CD4-positive, alpha-beta T cell treated with Interleukin-6 for 4 hours (primary cell): ENCODE measurements at places on chromosomes 16 and 17.
A peak's percentile ranks its signal among the peaks of the same experiment; 100 is the strongest.

DNA sequence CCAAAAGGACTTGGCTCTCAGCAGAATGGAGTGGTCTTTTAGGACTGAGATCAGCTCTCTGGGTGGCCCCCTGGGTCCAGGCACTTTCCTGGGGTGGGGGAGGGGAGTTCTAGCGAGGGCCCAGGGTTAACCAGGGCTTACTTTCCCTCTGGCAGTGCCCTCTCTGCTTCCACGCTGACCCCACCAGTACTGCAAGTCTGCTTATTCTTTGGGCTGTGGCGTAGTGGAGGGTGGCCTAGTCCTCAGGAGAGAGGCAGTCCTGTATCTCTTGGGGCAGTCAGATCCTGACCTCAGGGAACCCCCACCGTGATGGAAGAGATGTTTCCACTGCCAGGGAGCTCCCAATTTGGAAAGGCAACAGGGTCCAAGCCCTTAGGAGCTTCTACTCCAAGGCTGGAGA, 79.4 kb downstream of the CCDC182 start:
- DNase-seq: no peak

GRCh38 chr16:20865420-20866131, 34.6 kb downstream of the DCUN1D3 start:
- no peak for DNase-seq

DNA sequence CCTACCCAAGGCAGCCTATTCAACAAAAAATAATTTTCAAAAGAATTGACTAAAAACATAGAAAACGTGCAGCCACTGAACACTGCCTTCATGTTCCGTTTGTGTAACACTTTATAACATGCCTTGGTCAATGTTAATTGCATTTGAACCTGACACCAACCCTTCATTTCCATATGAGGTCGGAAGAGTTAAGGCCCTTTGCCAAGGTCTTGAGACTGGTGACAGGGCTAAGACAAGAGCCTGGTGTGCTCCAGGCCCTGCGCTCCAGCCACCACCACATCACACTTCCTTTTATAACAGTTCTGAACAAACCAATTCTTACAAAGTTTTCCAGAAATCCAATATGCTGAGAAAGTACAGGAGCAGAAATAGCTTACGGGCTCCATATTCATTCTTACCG, 4.2 kb downstream of the BBS2 start:
- DNase-seq: no peak

- DNase-seq: no peak
Observed at GRCh38 chr17:10149573-10150399, 48.6 kb downstream of the GAS7 start.

- no peak for DNase-seq
Observed at GRCh38 chr16:47056688-47057629, 83.5 kb upstream of the DNAJA2 start.

- DNase-seq: no peak
Observed at GRCh38 chr17:37025847-37026530, 77.2 kb downstream of the AATF start.

DNA sequence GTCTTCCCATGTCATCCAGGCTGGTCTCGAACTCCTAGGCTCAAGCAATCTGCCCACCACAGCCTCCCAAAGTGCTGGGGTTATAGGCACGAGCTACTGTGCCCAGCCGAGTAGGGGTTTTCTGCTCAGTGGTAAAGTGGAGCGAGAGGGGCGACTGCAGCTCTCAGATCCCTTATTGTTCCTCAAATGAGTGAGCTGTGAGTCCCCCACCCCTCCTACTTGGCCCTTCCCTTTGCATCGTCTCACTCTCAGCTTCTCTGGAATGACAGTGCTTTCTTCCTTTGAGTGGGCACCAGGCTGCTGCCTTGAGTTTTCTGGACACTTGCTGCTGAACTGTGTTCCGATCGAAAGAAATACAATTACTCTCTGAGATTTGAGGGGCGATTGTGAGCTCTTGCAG, 63.5 kb downstream of the MSI2 start:
- DNase-seq: no peak

- no peak for DNase-seq
Observed at GRCh38 chr16:10561425-10561824, 19.0 kb downstream of the EMP2 start.

GRCh38 chr17:80035687-80035936, at the start of gene TBC1D16:
TSS of gene TBC1D16 (minus strand) at chr17:80035872. CDS start at chr17:80013547, 22,325 bp downstream.
- DNase-seq: no peak

GRCh38 chr17:62680541-62681052, 53.1 kb downstream of the MRC2 start:
- no peak for DNase-seq

- DNase-seq: no peak
Observed at GRCh38 chr17:45648642-45649041, 135.5 kb upstream of the CRHR1 start.

DNA sequence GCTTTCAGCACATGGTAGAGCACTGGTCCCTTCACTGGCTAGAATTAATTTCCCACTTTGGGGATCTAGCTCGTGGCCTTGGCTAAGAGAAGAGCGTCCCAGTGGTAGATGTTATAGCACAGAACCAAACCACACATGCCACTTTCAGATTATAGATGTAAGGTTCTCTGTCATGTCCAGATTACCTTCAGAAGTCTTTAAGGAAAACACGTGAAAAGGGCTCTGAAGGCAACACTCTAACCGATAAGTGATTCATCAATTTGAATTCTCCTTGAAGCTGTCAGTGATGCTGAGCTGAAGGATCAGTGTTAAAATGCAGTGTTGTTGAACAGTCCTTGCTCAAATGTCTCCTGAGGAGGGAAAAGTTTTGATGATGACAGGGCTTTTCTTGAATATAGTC, 43.5 kb upstream of the VPS4A start:
- no peak for DNase-seq

GRCh38 chr16:89039756-89040155, 53.9 kb upstream of the ACSF3 start:
- DNase-seq: no peak

GRCh38 chr17:29789196-29790170, 140.5 kb downstream of the SSH2 start:
- no peak for DNase-seq

DNA sequence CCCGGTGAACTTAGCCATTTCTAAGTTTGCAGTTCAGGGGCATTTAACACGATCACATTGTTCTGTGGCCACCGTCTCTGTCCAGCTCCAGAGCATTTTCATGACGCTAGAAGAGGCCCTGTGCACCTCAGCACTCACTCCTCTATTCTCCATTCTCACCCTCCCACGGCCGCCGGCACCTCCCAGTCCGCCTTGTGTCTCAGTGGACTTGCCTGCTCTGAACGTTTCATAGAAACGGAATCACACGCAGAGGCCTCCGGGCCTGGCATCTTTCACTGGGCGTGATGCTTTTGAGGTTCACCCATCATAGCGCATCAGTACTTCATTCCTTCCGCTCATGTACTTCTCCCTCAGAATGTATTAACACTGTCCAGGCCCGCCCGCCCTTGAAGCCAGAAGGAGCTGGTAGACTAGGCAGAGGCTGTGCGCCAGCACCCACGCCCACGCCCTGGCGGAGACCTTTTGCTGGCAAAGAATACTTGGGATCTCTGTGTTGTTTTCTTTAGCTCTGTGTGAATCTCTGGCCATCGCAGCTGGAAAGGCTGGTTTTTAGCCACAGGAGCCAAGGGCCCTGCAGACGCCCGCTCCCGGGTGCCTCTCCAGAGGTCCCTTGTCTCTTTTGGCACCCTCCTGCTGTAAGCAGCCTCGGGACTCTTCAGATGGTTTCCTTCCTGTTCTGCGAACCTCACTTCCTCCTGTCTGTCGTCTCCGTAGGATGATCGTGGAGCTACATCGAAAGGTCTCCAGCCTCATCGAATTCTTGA, 23.4 kb upstream of the JPT2 start:
- DNase-seq: no peak

DNA sequence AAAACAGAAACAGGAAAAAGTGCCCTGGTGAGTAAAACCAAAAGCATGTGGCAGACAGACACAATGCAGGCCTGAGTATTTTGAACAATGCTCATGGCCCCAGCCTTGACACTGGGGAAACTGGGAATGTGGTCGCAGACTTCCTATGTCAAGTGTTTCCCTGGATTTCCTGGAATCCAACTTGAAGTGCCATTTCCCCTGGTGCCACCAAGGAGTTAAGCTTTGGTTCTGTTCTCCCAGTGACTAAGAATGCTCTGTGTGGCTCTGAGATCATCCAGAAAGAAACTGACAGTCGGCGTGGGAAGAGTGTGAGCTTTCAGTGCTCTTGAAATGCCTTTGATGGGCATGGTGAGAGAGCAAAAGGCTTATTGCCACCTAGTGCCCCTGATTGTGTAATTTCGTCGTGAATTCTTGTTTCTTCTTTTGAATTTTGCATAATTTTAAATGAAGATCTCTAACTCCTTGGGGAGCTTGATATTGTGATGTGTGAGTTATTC, 96.0 kb downstream of the YPEL2 start:
- peak; percentile 34 for DNase-seq

GRCh38 chr17:65664266-65664665, 102.8 kb upstream of the AXIN2 start:
- no peak for DNase-seq

GRCh38 chr17:3647769-3648555, 11.4 kb downstream of the CTNS start:
- peak; percentile 50 for DNase-seq

DNA sequence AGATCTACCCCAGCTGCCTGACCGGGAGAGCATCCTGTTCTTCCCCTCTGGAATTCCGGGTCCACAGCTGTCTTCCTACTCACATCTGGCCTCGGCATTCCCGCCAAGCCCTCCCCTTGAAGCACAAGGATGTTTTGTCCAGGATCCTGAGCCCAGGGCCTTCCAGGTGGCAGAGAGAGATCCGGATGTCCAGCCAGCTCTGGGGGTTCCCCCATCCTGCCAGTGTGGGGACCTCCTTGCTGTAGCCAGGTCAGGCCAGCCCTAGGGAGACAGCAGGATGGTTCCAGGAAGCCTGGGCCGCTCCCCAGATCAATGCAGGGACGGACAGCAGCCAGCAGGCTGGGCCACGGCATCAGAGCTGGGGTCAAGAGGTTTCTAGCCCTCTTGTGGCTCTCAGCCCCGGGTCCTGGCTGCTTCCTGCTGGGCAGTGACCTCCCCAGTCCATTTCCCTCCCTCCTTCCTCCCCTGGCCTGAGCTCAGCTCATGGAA, 55.3 kb downstream of the SOCS3 start:
- no peak for DNase-seq

DNA sequence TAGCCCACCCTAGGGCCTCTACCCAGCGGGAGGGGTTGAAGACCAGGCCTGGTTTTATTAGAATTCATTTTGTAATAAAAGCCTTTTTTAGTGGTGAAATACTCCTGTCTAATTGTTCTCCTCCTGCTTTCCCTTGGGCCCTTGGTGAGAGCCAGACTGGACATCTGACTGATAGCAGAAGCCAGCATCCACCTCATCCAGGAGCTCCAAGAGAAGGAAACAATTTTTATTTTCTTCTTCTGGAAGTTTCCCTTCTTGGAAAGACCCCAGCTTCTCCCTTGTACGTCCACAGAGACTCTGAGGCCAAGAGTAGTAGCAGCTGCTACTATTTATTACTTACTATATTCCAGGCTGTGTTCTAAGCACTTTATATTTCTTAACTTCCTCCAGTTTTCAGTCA, 4.0 kb upstream of the PHKG2 start:
- DNase-seq: no peak

- no peak for DNase-seq
Observed at GRCh38 chr16:1347286-1347855, 4.3 kb downstream of the TSR3 start.

GRCh38 chr17:32525122-32525521, 38.3 kb downstream of the CDK5R1 start:
- no peak for DNase-seq

DNA sequence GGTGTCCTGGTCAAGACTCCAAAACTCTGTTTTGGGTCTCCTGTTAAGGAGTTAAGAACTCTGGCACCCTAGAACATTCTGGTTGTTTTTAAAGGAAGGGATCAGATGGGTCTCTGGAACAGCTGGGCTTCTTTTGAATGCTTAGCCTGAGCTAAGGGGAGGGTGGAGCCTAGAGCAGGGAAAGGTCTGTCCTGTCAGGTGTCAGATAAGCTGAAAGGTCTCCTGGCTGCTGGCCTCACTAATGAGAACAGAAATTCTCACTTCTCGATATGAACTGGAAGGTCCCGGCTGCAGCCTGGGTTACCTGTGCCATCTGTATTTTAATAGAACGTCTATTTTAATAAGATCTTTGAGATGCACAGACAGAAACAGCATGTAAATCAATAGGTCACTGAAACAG, 69.0 kb downstream of the RAP1GAP2 start:
- no peak for DNase-seq

DNA sequence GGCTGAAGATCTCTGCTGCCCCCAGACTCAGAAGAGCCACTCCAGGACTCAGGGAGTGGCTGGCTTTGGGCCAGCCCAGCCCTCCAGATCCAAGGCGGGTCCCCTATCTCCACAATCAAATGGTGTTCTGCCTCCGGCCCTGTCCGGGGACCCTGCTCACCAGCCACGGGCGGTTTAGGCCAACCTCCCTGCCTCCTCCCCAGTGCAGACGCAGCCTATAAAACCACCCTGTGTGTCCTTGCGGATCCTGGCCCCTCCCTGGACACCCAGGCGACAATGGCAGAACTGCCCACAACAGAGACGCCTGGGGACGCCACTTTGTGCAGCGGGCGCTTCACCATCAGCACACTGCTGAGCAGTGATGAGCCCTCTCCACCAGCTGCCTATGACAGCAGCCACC, at the start of gene SLC12A3:
Gene SLC12A3, plus strand, starts transcription at position 248 of the 400 bp plus-strand sequence. Its CDS starts 29 bp downstream, at position 277.
- no peak for DNase-seq

DNA sequence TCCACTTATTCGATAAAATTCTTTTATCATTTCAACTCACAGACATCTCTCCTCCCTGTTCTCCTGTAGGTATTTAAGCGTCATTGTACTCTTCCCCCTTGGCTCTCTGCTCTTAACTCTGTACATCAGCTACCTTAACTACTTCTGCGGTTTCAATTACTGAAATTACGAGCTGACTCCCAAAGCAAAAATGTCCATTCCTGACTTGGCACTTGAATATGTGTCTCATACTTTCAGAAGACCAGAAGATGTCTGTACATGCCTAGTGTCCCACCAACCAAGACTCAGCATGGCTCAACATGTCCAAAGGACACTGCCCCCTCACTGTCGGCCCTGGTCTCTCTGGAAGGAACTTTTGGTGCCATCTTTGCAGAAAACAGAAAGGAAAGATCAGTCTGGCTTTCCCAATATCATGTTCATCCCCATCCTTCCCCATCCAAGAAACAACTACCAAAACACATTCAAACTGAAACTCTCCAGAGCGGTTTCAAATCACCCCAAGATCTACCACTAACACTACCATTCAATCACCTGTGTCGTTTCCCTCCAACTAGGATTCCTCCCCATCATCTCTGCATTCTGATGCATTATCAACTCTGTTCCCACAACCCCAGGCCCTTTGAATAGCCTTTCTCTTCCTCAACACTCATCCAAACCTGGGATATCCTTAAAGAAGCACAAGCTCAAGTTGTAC, 74.9 kb downstream of the ZFHX3 start:
- DNase-seq: no peak

DNA sequence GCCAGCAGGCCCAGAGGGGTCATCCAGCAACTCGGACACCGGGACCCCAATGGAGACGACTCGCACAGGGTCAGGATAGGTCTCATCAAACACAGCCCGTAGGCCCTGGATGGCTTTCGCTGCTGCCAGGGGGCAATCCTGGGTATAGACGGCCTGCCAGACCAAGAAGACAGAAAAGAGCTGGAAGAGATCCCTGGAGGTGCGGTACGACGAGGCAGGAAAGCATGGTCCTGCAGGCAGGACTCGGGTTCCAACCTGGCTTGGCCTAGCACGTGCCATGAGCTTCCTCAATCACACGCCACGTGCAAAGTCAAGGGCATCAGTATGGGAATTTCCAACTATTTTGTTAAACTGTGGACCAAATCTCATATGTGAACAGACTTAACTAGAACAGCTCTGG, 6.3 kb upstream of the EXOSC6 start:
- no peak for DNase-seq

GRCh38 chr17:80872501-80873306, 118.9 kb upstream of the CHMP6 start:
- DNase-seq: no peak

- DNase-seq: no peak
Observed at GRCh38 chr17:75551266-75551665, 25.8 kb downstream of the LLGL2 start.
